ENCODE measurements at places on chromosomes 1 and 21. TPM values are rescaled to one million over a fixed set of nuclear protein-coding genes. Genes with fewer than 3 reads are reported as not detected.

The FCRL6 gene
- not detected for total RNA-seq

The LDLRAD1 gene
- not detected for total RNA-seq

The CHD5 gene
- 0.76 TPM for total RNA-seq

The PGD gene
- total RNA-seq: 91.6 TPM

The FNDC5 gene
- not detected for total RNA-seq

The COL9A2 gene
- 3.0 TPM for total RNA-seq

The BATF3 gene
- total RNA-seq: 129 TPM

The WNT3A gene
- total RNA-seq: not detected

The RNU1-1 gene
- total RNA-seq: 2,291 TPM

The PLXNA2 gene
- 0.04 TPM for total RNA-seq

The FAM43B gene
- total RNA-seq: not detected

The C8A gene
- total RNA-seq: not detected

The SLC25A34 gene
- 0.86 TPM for total RNA-seq

The NEGR1 gene
- not detected for total RNA-seq

The TNFRSF4 gene
- 340 TPM for total RNA-seq

The LORICRIN gene
- total RNA-seq: not detected

The WDR64 gene
- total RNA-seq: not detected

The GSTM2 gene
- total RNA-seq: 23.9 TPM

The VHLL gene
- 0.28 TPM for total RNA-seq

The HMCN1 gene
- total RNA-seq: 0.14 TPM

The ASAP3 gene
- 0.57 TPM for total RNA-seq

The KCNC4 gene
- total RNA-seq: 13.9 TPM

The MASP2 gene
- not detected for total RNA-seq

The SPRR1B gene
- not detected for total RNA-seq

The MCOLN2 gene
- 32.9 TPM for total RNA-seq

The CLCC1 gene
- total RNA-seq: 15.7 TPM

The NR1I3 gene
- total RNA-seq: not detected

The HES2 gene
- total RNA-seq: 0.05 TPM

The GJA5 gene
- not detected for total RNA-seq

The ADSS2 gene
- total RNA-seq: 52.8 TPM

The MYOG gene
- not detected for total RNA-seq

The SPATC1L gene
- total RNA-seq: 8.1 TPM

The TFF3 gene
- not detected for total RNA-seq

The UBXN10 gene
- total RNA-seq: 0.63 TPM

The SPATA21 gene
- not detected for total RNA-seq

The FAM72C gene
- 15.3 TPM for total RNA-seq

The AMPD1 gene
- total RNA-seq: 0.23 TPM

The PIK3C2B gene
- 38.2 TPM for total RNA-seq

The C1orf53 gene
- total RNA-seq: not detected

The C1orf94 gene
- not detected for total RNA-seq

The GCSAML gene
- total RNA-seq: not detected

The COL24A1 gene
- total RNA-seq: not detected

The LCE1D gene
- not detected for total RNA-seq

The OR2L5 gene
- total RNA-seq: not detected

The EFNA1 gene
- total RNA-seq: 1.1 TPM

The PLEKHN1 gene
- 1.4 TPM for total RNA-seq

The GIPC2 gene
- 0.09 TPM for total RNA-seq

The TPTE gene
- not detected for total RNA-seq

The CERS2 gene
- 134 TPM for total RNA-seq
